ENCODE measurements at places on chromosomes 7 and 10.

DNA sequence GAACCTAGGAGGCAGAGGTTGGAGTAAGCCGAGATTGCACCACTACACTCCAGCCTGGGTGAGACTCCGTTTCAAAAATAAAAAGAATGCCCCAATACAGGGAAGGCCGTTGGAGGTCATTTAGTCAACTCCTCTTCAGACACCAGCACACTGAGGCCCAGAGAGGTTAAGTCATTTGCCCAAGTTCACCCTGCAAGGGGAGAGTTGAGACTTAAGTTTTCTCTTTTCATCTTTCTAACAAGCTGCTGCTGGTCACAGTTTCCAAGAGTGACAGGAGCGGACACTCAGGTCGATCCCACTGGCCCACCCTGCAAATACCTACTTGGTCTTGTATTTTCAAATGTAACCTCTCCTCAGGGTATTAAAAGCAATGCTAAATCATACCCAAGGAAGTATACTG is 30.4 kb upstream of the VCL start:
- no peak for DNase-seq

DNA sequence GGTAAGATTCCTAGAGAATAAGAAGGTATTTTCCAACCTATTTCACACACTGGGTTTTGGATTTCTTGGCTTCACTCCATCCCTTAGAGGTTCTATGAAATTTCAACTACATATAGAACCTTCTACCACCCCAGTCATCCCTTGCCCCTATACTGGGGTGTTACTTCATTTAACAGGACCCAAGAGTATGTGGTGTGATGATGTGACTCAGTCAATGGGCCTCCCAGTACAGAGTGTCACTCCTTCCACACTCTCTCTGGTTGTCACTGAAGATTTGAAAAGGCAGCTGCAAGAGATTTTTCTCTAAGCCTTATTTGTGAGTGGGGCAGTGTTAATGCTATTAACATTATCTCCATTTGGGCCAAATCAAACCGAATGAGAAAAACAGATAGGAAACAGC is 33.5 kb downstream of the FGFBP3 start:
- no peak for DNase-seq

DNA sequence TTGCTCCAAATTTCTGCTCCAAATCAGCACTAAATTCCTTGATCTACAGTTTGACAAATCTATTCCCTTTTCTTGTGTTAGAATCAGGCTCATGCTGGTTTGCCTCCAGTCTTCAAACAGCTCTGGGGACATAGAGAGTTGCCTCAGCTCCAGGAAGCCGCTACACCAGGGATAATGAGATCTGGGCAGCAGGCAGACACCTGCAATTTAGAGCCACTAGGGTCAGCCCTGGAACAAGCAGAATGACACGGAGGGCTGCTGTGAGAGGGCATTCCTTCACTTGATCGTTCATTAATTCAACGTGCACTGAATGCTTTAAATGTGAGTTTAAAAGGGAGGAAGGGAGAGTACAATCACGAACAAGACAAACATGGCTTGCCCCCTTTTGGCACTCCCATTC is 3.7 kb upstream of the ELMO1 start:
- no peak for DNase-seq

- no peak for DNase-seq
Measured at GRCh38 chr7:128108641-128109423, 77.6 kb upstream of the LRRC4 start.

GRCh38 chr7:99243751-99244337 is 28.8 kb upstream of the MYH16 start:
- DNase-seq = no peak

GRCh38 chr10:77291596-77292505 is 345.8 kb downstream of the KCNMA1 start:
- DNase-seq = peak; percentile 66

GRCh38 chr7:39987641-39988347 is 37.7 kb downstream of the CDK13 start:
- no peak for DNase-seq

DNA sequence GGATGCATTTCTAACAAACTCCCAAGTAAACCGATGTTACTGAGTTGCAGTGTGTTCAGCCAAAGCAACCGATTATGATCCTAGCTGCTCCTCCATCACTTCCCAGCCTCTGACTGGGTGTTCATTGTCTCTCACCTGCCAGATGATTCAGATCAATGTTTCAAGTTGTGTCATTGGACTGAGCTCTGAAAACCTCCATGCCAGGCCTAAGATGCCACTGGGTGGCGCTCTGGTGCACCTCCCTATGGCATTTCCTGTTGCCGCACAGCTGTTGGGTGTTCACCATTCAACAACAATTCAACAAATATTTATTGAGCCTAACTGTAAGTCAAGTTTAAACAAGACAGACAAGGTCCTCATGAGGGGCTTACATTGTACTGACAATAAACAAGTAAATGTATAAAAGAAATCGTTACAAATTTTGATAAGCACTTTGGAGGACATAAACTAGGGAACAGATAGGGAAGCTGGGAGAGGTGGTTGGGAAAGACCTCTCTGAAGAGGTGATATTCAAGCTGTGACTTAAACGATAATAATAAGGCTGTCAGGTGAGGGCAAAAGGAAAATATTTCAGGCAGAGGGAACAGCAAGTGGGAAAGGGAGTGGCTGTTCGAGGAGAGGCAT is 22.8 kb downstream of the RGR start:
- DNase-seq = peak; percentile 58

DNA sequence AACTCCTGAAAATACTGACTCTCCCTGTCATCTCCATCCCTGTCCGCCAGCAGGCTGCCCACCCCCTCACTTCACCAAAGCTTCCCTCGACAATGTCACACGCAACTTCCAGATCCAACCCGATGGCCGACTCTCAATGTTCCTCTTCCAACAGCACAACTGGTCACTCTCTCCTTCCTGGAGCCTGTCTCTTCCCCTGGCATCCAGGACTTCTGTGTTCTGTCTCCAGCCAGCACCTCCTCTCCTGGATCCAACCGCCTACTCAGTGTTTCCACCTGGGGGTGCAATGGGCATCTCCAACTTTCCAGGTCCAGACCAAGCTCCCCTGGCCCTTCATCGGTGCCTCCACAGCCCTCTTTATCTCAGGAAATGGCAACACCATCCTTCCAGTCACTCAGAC is 8.6 kb downstream of the CPA5 start:
- DNase-seq = no peak

GRCh38 chr7:45102785-45103712 is 8.4 kb downstream of the TBRG4 start:
- no peak for DNase-seq

DNA sequence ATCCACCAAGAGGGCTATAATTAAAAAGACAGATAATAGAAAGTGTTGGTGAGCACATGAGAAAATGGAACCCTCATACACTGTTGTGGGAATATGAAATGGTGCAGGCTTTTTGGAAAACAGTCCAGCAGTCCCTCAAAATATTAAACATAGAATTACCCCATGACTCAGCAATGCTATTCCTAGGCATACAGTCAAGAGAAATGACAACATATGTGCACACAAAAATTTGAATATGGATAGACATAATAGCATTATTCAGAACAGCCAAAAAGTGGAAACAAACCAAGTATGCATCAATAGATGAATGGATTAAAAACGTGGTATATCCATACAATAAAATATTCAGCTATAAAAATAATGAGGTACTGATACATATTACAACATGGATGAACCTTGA is 64.5 kb upstream of the GDF10 start:
- no peak for DNase-seq

- no peak for DNase-seq
Measured at GRCh38 chr7:157576415-157576814, 239.6 kb downstream of the DNAJB6 start.

DNA sequence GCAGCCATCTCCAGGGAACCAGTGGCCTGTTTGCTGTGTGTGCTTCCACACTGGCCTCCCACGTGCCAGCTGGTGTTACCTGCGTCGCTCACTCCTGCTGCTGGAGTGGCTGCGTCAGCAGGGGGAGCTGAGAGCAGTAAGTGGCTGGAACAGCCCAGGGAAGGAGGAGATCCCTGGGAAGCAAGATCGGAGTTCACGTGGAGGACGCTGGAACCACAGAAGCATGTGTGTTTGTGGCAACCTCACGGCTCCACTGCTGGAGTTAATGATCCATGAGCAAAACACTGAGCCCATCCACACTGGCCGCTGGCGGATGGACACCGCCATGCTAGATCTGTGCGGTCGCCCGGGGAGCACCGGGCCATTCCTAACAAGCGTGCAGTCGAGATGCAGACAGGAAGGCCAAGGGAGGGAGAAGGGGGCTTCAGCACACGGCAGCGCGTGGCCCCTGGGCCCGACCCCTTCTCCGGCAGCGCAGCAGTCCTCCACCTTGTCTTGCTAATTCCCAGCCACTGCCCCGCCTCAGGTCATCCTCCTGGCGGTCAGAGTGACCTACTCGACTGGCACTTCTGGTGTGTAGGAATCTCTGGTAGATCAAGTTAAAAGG is 68.5 kb upstream of the EEPD1 start:
- DNase-seq = peak; percentile 41

DNA sequence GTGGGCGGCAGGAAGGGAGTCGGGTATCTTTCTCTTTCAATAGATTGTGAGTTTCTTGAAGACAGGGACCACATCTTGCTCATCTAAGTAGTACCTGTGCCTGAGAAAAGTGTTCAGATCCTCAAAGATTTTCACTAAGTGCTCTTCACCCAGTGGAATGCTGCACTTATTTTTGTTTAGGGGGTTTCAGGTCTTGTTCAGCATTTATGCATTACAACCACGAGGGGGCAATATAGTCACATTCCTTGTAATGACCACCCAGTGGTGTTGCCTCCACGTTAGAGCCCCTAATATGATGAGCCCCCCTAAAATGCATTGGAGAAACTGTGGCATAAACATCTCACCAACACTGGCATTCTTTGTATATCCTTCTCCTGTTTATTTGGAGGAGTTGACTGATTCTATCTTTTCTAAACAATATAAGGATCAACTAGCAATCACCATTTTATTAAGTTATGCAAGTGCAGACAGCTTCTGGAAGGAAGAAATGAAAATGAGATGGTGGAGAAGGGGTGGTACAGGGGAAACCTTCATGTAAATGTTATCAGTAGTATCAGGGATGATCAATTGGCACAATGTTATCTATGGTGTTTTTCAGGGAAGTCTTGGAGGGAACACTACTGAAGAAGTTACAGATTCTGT is 3.1 kb upstream of the PAPSS2 start:
- DNase-seq = peak; percentile 55

DNA sequence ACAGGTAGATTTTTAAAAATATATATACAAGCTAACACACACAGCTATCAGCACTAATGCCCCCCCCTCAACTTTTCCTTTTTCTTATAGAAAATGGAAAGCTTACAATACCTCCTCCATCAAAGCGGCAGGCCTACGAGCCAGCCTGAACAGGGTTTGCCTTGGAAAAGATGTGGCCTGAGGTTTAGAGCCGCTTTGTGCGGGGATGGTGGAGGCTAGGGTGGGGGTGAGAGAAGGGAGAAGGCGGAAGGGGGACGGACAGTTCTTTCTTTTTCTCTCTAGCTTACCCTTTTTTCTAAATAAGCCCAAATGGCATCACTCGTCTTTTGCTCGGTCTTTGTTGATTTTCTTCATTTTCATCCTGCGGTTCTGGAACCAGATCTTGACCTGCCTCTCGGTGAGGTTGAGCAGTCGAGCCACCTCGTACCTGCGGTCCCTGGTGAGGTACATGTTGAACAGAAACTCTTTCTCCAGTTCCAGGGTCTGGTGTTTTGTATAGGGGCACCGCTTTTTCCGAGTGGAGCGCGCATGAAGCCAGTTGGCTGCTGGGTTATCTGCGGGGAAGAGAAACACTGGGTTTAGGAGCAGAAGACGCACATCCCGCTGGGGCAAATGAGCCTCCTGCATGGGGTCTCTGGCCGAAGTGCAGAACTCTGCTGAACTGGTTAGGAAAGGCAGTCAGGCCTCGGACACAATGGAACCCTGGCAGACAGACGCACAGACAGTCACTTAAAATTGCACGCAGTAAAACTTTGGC is 1.9 kb downstream of the HOXA9 start:
- DNase-seq = no peak

Data from A172 (cell line).